Left hindlimb (tissue), 1 donor: ENCODE measurements at places on chromosomes 4 and X.
A peak's percentile ranks its signal among the peaks of the same experiment; 100 is the strongest.

- no peak for DNase-seq
These were observed 509.9 kb upstream of the ZFP42 start for GRCh38 chr4:187485676-187486075.

- peak; percentile 50 for DNase-seq
These were observed 886 bp downstream of the DCLK2 start for GRCh38 chr4:150079081-150079581.

- DNase-seq = no peak
These were observed 148.7 kb downstream of the KDR start for GRCh38 chr4:54976682-54977081.

DNA sequence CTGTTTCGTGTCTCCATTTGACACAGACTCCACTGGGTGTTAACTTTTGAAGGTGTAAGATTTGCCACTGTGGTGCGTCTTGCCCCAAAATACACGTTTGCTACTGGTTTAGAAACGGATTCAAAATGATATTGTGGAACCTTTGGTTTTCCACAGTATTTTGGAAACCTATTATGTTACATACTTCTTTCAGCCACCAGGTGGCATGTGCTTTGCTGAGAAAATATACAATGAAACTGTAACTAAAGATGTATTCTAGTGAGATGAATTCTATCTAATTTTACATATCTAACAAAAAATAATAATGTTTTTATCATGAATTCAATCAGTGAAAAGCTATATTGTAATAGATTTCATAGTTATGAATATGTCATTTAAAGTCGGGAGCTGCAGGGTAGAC lies 28.4 kb upstream of the SLITRK4 start:
- no peak for DNase-seq

- DNase-seq = no peak
These were observed 70.3 kb downstream of the ZCCHC12 start for GRCh38 chrX:118893923-118894322.

DNA sequence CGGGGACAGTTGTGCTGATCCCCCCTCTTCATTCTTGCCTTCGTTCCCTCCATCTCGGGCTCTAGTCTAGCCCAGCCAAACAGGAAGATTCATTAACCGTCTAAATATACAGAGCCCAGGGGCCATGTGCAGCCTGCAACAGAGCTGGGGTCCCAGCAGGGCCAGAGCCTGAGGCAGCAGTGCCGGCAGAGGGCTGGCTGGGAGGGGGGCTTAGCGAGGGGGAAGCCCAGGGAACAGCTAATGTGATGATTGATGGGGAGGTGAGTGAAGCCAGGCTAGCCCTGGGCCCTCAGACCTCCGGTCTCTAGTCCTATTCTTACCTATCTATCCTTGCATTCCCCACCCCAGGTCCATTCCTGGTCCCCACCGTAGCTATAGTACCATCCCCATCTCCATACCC lies 22.3 kb downstream of the EFNB1 start:
- DNase-seq = no peak

- DNase-seq = no peak
These were observed 1114.9 kb downstream of the C4orf33 start for GRCh38 chr4:130210864-130211263.

DNA sequence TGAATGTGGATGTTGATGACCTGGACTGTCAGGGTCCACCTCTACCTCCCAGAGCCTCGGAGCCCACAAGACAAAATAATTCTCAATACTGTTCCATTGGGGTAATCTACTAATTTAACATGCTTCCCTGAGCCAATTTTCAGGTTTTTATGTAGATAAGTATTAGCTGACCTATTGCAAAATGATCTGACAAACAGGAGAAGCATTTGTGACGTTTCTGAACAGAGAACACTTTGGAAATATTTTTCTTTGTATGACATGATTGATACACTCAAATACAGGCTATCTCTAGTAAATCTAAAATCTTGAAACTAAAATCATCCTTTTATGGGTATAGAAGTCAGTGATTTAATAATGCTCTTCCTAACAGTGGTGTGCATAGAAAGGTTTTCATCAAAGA lies 716.6 kb downstream of the KLHL13 start:
- DNase-seq = no peak

GRCh38 chr4:155973639-155974475 lies 20.2 kb upstream of the CTSO start:
- DNase-seq = no peak

GRCh38 chr4:147340591-147341120 lies 140.2 kb upstream of the EDNRA start:
- DNase-seq = peak; percentile 50

DNA sequence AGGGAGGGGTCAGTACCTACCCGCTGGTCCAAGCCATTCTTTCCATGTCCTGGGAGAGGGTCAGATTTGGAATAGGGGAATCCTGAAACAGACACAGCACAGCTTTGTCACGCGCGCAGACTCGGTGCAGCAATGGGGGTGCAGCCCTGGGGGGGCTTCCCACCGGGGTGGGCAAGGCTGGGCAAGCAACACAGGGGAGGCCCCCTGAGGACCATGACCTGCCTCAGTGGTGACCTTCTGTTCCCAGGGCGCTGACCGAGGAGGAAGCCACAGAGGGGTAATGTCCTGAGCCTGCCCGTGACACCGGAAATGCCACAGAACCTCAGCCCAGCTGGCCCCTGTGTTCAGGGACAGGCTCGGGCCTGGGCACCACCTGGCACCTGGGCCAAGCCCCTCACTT lies 53.2 kb upstream of the AFAP1 start:
- no peak for DNase-seq

DNA sequence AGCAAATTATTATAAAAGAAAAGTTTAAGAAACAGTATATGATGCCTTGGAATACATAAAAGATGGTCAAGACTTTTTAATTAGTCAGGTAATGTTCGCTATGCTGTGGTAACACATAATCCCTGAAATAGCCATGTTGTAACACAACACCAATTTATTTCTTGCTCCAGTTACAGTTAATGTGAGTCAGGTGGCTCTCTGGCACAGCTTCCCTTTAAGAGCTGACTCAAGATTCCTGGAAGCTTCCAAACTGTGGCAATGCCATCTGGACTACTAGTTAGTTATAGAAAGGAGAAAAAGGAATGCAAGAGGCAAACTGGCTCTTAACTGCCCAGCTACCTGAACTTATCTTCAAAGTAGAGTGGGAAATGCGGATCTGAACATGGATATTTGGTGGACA lies 210.5 kb downstream of the CHM start:
- no peak for DNase-seq

DNA sequence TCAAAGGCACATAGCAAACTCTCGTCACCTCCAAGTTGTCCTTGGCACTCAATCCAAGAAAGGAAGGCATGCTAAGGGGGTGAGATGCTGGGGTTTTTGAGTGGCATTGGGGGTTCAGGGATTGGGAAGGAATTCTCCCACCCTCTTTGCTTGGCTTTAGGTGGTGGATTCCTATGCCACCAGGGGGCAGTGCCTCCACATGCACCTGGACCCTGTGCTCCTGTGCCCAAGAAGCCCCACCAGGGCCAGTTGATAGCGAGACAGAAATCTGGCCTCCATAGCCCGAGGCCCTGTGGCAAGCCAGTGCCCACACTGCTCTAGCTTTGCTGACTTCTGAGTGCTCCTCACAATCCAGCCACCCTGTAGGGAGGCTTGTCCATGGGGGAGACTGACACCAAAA lies 2.0 kb upstream of the FATE1 start:
- DNase-seq = no peak

GRCh38 chrX:15883540-15883863 lies 28.9 kb upstream of the AP1S2 start:
- no peak for DNase-seq

GRCh38 chr4:173505924-173506518 lies 24.0 kb downstream of the HAND2 start:
- peak; percentile 60 for DNase-seq

DNA sequence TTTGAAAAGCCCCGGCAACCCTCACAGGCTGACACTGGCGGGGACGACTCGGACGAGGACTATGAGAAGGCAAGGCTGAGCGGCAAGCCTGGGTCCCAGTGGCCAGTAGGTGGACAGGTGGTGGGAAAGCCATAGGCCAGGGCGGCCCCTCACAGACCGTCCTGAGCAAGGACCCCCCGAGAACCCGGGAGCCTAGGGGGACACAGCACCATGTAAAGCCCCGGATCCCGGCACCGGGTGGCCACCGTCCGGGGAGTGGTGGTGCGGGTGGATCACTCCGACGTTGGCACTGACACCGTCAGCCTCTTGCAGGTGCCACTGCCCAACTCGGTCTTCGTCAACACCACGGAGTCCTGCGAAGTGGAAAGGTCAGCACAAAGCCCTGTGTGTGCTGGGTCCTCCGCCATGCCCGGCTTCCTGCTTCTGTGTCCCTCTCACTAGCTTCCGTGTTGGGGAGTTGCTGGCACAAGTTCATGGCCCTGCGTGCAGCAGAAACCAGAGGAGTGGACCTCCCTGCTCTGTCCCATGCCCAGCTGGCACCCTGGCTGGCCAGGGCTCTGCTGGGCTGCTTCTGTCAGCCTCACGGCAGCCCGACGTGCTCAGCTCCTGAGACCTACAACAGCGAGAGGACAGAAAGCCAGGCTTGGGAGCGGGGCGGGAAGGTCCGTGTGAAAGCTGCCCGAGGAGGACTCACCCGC lies 11.9 kb upstream of the ADD1 start:
- peak; percentile 26 for DNase-seq

DNA sequence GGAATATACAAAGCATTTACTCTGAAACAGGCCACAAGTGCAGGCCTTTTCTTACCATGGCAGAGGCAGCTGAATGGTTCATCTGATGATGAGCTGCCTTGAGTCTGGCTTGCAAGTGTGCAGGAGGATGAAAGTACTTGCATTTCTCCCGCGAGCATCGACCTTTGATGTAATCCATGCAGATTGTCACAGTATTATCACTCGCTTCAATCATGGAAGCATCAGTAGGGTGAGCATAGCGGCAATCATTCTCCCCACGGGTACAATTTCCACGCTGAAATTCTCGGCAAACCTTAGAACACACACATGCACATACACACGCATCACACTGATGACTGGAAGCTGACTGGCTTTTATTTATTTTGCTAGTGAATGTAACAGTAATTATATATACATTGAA lies 98.0 kb downstream of the MBNL3 start:
- DNase-seq = no peak

DNA sequence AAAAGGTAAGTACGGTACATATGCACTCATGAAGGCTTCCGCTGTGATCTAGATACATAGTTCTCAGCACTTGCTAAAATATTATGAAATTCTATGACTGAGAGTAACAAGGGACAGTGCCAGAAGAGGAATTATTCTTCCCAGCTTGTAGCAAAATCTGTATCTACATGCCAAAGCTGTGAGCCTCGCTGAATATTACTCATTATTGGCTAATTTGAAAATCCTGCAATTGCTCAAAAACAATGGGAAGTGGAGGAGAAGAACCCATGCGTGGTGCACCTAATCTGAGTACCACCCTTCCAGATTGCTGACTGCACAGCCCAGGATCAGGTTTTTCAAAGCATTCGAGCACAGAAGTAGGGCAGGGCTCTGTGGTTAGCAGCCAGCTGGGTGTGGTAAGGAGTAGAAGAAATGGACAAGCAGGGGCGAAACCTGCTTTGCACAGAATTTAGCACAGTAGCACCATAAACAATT lies 17.4 kb upstream of the PDCL2 start:
- peak; percentile 31 for DNase-seq

DNA sequence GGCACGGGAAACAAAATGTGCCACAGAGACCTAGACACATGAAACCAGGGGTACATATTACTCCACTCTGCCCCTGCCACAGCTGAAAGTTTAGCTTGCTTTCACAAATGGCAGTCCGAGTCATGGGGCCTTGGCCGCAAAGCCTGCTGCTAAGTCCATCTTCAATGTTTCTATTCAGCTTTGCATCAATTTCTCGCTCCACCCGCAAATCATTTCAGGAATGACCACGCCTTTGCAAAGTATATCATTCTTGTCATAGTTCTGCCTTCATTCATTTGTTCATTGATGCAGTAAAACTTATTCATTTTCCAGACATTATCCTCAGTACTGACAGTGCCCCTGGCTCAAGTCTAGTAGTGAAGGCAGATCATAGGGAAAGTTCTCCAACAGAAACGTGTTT lies 9.5 kb downstream of the PLAC8 start:
- DNase-seq = no peak

DNA sequence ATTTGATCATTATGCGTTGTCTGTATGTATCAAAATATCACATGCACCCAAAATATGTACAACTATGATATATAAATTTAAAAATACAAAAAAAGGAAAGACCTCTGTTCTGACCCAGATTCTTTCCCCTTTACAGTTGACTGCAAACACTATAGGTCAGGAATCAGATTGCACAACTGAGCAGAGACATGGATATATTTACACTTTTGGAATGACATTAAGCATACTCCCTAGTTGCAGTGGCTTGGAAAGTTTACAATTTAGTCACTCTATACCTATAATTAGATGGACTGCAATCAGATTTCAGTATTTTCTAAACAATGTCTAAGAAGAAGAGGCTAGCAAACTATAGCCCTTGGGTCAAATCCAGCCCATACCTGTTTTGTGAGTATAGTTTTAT lies 98.5 kb upstream of the INPP4B start:
- no peak for DNase-seq

GRCh38 chr4:153616006-153616555 lies 68.0 kb upstream of the TLR2 start:
- no peak for DNase-seq

DNA sequence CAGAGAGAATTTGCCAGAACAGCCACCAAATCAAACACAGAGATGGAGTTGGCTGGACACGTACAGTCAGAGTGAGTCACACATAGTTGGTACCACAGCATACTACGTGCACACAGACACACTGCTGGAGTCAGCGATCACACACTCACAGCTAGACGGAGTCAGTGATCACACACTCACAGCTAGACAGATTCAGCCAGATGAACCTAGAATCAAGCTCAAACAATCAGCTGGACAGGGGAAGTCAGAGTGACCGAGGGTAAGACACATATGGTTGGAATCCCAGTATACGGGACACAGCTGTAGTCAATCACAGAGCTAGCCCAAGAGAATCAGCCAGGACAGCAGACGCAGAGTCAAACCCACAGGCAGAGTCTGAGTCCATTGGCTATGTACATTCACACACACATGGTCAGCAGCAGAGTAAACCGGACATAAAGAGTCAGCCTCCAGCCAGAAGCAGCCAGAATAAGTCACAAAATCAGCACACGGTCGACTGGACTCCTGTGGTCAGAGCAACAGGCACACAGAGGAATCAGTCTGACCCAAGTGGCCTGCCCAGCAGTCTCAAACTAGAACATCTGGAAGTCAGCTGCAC lies 4.6 kb downstream of the SLC38A5 start:
- no peak for DNase-seq

- no peak for DNase-seq
These were observed 937 bp downstream of the HELQ start for GRCh38 chr4:83454686-83455085.

DNA sequence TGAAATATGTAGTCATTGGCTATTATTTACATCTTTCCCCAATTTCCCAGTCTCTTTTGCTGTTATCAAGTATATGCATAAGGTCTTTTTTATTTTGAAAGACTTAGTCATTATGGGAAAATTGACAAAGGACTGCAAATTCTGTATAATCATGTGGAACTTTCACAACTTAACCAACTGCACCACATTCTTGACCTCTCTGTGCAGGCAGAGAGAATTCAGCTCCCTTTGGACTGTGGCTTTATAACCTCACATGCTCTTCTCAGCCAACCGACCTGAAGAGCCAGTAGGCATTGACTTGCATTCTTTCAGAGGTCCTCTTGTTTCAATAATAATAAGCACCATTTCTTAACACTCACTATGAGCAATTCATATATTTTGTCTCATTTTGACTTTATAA lies 66.9 kb downstream of the ANXA3 start:
- DNase-seq = no peak

GRCh38 chrX:43002526-43003203 lies 224.7 kb upstream of the PPP1R2C start:
- DNase-seq = no peak
